ENCODE measurements at places on chromosomes 4 and X. TPM values are rescaled to one million over a fixed set of nuclear protein-coding genes. Genes with fewer than 3 reads are reported as not detected.

The ZFYVE28 gene
- 0.95 TPM for total RNA-seq

The IBSP gene
- not detected for total RNA-seq

The MSN gene
- total RNA-seq: 315 TPM

The DCX gene
- total RNA-seq: not detected

The MAGEA10 gene
- not detected for total RNA-seq

The SEL1L3 gene
- total RNA-seq: 54.6 TPM

The ADH7 gene
- total RNA-seq: not detected

The USP26 gene
- total RNA-seq: not detected

The FATE1 gene
- total RNA-seq: not detected

The NAT8L gene
- total RNA-seq: 0.31 TPM

The TCP11X2 gene
- not detected for total RNA-seq

The TMEM271 gene
- total RNA-seq: not detected

The NUP54 gene
- total RNA-seq: 39.6 TPM

The ETDB gene
- total RNA-seq: not detected

The RIBC1 gene
- total RNA-seq: 0.49 TPM

The RASGEF1B gene
- 0.15 TPM for total RNA-seq

The TMA16 gene
- 50.5 TPM for total RNA-seq

The NAA11 gene
- not detected for total RNA-seq

Measured in GM12878 (cell line).